NCI-H446 (cell line): ENCODE measurements at places on chromosomes 2 and 18.

- DNase-seq: no peak
Measured at GRCh38 chr2:140064243-140064642, 1284.1 kb upstream of the NXPH2 start.

GRCh38 chr2:138112536-138112935 lies 148.3 kb downstream of the HNMT start:
- peak; percentile 14 for DNase-seq

- DNase-seq: no peak
Measured at GRCh38 chr2:109102588-109103233, 26.3 kb upstream of the SH3RF3 start.

- DNase-seq: no peak
Measured at GRCh38 chr2:111938392-111938791, 40.0 kb downstream of the MERTK start.

DNA sequence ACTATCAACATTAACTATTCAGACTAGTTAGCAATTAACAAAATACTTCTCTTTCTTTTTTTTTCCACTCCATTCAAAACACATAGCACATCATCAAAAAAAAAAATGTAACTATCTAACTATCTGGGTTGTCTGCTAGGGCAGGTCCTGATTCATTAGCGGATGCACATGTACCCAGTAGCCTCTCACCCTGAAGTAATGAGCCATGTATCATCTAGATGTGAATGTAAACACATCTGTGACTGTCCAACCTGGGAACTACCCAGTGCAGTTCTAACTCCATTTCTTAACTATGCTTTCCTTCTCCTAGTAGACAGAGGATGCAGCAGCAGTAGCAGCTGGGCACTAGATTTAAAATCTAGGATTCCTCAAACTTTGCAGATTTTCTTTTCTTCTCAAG lies 183.1 kb upstream of the PIK3C3 start:
- no peak for DNase-seq

- DNase-seq: no peak
Measured at GRCh38 chr2:202171241-202171825, 67.1 kb downstream of the SUMO1 start.

DNA sequence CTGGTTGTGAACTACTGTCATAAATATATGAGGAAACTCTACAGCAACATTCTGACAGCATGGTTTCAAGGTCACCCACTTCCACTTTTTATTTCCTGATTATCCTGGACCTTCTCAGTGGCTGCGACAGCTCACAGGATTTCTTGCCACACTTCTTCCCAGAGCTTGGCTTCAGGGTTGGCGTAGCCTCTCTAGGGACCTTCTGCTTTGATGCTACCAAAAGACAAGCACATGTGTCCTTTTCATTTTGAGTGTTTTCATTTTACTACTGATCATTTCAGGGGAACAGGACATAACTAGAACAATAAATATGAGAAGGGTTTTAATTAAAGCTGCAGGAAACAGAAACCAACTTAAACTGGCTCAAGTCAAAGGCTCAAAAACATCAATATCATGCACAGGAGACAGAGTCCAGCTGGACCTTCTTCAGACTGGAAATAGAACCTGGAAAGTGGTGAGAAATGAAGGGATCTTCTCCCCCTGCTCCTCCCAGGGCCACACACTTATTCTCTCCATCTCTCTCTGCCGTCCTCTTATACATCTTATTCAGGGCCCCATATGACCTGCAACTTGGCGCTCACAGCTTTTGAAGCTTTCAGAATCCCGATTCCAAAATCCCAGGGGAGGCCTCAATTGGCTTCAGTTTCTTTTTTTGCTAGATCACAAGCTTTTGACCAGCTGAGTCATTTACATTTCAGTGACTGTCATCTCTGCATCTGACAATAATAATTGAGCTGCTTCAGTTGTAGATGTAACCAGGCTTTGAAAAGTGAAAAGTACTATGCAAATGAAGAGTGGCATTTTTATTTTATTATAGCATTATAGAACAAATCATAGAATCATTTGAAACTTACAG lies 9.7 kb downstream of the VIT start:
- no peak for DNase-seq

GRCh38 chr2:100893392-100894104 lies 73.6 kb downstream of the NPAS2 start:
- DNase-seq: no peak

DNA sequence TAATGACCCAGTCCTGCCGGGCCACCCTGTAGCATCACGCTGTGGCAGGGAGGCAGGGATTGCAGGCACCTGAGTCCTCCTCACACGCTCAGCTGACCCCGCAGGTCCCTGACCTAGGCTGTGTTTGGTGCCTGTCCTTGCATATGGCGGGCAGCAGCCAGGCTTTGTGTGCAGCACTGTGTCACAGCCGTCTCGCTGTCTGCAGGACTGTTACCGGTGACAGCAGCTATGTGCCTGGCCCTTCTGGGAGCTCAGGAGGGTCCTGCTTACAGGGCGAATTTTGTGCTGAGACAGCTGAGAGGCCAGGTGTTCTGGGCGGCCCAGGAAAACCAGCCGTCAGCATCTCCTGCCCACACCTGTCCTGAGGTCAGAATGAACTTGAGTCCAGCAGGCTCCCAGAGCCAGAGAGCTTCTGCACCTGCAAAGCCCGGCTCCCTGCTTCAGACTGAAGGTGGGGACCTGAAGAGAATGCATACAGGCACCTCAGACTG lies 10.4 kb upstream of the ARID5A start:
- no peak for DNase-seq

- DNase-seq: no peak
Measured at GRCh38 chr18:64165906-64166305, 17.0 kb upstream of the LINC00305 start.

DNA sequence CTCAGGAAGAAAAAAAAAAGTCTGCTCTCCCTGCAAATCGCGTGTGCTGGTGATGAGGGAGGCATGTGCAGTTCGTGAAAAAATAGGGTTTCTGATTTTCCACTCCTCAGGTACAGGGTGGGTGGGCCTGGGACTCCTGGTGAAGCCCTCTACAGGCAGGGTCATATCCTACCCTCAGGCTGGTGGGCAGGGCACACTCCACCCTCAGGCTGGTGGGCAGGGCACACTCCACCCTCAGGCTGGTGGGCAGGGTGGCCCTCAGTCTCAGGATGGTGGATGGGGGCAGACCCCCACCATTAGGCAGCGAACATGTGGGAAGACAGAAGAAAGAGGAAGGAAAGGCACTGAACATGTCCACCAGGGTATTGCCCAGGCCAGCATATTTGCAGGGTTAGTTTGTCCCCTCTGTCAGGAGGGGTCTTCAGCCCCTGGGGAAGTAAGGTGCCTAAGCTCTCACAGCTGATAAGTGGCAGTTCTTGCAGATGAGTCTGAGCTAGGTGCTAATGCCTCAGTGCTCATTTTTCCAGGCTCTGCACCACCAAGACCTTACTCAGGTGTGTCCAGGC lies 95.2 kb upstream of the RAB6C start:
- no peak for DNase-seq

DNA sequence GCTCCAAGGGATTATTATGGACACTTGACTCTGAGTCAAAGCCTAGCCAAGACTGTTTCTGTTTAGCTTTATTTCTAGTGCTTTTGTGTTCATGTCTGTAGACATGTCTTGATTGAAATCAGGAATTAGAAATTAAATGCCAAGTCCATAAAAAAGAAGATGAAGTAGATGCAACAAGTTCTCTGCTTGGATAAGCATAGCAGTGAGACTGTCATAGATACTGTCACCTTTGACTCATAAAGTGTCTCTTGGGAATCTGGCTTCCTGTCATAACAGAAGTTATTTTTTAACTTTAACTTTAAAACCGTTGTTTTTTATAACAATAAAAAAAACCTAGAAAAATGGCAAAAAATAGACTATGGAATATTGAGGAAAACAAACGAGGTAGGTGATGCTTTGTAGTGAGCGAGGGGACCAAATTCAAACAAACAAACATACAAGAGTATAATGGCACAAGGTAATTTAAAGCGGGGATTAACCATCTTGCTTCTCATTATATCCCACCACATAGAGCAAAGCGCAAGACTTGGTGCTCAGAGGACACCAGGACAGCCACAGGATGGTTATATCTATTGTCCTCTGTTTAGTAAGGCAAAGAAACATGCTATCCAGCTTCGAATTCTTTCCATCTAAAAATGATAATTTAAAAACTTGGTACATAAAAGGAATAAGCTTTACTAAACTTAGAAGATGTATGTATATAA lies 64.6 kb downstream of the CD226 start:
- DNase-seq: no peak

GRCh38 chr2:38492042-38492615 lies 110.6 kb downstream of the HNRNPLL start:
- DNase-seq: no peak

DNA sequence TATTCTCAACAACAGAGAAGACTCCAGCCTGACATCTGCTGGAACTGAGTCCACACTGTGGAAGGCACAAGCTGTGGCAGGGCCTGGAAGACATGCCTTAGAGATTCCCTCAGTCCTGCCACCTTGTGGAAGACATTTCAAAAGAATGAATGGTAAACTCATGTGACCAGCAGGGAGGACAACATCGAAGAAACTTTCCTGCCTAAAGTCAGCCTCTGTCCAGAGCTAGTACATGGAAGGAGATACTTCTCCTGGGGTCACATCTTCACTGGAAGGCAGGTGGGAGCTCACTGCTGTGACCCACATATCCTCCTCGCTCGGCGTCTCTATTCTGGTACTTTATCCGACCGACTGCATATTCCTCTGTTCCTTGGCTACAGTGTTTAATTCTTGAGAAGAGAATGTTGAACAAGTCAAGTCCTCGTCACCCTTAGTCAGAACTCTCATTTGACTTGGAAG lies 59.5 kb downstream of the PUM2 start:
- peak; percentile 43 for DNase-seq

DNA sequence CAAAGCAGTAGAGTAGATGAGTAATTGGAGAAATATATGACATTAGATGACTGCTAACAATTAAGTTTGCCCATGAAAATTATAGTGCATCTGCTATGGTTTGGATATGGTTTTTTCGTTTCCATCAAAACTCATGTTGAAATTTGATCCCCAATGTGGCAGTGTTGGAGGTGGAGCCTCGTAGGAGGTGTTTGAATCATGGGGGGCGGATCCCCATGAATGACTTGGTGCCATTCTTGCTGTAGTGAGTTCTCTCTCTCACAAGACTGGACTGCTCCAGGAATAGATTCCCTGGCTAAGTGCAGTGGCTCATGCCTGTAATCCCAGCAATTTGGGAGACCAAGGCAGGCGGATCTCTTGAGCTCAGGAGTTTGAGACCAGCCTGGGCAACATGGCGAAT lies 9.7 kb upstream of the CUL3 start:
- no peak for DNase-seq

- DNase-seq: no peak
Measured at GRCh38 chr2:115168457-115168856, 726.0 kb downstream of the DPP10 start.
